ENCODE measurements at places on chromosomes 2 and 18.

DNA sequence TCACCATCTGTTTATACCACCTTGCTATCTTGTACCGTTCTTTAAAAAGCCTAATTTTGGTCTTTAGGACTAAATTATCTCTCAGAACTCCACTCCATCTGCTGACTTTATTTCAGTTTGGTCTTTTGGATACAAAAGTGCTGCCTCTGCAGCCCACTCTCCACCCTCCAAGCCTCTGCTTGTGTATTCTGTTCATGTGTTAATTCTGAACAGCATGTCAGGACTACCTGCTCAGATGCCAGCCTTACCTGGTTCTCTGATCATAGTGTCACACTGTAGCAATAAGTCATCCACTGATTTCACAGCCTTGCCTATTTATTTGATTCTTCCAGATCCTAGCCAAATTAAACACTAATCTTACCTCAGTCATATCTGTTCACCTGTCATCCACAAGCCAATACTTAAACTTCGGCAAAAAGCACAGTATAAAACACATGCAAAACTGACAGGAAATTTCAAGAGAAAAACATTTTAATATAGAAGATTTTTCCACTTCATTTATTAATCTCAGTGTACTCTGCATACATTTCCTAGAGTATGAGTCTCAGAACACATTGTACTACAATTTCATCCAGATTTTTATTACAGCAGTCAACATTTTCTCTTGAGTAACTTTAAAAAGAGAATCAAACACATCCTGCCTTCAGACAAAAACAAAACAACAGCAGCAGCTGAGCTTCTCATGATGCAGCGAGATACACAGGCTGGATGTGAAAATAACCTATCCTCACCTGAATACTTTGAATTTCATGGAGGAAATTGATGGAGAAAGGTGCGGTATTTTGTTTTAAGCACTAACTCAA, 64.9 kb downstream of the PPP1R1C start:
- no peak for DNase-seq

DNA sequence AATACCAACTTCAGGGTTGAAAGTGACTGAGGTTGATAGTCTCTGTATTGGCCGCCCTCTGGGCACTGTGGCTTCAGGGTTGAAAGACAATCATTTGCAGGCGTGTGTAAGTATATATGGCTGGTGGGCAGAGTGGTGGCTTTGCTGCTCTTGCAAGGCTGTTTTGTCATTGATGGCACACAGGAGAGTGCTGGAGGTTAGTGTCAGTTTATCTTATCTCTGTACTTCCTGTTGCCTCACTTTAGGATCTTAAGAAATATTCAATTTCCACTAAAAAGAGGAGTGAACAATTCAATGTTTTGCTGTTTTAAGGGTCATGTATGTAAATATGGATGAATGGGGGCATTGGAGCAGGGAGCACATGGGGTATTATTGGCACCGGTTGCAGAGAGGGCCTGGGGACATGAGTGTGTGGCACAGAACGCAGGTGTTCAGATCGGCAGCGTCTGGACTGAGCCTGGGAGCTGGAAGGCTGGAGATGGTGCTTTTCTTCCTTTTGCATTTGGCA, 51.5 kb downstream of the NCK2 start:
- no peak for DNase-seq

GRCh38 chr2:234996069-234996940, 44.5 kb downstream of the SH3BP4 start:
- no peak for DNase-seq

DNA sequence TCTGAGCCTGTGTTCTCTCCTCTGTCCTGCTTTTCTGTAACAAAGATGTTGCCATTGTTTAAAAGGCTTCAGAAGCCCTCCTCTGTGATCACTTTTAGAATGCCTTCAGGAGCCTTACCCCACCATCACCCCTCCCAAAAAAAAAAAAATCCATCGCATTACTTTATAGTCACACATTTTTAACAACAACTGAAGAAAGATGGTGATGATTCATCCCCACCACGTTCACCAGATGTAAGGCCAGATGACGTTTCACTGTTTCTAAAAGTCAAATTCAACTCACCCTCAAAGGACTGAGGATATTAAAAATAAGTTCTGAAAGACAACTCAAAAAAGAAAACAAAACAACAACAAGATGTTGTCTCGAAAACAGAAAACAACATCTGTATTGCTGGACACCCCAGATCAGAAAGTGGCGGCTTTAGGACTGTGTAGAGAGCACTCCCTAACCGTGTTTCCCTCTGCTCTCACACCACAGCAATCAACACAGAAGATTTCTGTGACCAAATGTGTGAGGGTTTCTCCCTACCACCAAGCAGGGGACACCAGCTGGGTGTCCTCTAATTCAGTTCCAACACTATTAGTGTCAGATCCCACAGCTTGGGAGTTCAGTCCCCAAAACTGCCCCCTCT, 61.9 kb upstream of the CREB1 start:
- no peak for DNase-seq

DNA sequence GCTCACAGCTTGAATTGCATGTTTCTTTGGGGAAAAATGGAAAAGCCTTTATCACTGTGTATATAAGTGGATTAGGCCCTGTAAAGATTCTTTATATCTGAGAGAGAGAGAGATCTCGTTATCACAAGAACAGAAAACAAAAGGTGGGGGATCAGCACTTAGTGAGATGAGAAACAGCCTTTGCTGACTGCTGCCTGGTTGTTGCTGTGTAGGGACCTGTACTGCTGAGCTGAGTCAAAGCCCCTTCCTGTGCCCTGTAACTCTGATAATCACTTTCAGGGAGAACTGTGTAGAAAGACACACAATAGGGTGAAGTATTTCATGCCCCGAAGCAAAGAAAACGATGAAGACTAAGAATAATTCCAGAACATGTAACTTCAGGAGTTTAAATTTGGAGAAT, 30.6 kb upstream of the FAM237A start:
- DNase-seq: no peak

DNA sequence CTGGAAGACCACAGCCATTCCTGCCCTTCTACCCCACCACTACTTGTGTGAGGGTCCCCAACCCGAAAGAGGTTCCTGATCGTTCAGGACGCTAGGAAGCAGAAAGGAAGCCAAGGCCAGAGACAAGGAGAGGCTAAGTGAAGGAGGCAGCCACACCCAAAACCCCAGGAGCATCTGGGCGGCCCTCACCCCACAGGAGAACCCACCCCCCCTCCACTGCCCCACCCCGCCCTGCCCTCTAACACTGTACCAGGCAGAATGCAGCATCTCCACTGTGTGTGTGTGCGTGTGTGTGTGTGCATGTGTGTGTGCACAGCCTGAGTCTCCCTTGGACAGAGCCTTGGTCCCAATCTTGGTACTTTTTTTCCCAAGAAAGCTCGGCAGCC, 207.5 kb upstream of the HAAO start:
- DNase-seq: no peak

- no peak for DNase-seq
Measured at GRCh38 chr2:10173258-10174005, 50.9 kb downstream of the RRM2 start.

GRCh38 chr2:5942204-5942603, 250.0 kb downstream of the SOX11 start:
- no peak for DNase-seq

DNA sequence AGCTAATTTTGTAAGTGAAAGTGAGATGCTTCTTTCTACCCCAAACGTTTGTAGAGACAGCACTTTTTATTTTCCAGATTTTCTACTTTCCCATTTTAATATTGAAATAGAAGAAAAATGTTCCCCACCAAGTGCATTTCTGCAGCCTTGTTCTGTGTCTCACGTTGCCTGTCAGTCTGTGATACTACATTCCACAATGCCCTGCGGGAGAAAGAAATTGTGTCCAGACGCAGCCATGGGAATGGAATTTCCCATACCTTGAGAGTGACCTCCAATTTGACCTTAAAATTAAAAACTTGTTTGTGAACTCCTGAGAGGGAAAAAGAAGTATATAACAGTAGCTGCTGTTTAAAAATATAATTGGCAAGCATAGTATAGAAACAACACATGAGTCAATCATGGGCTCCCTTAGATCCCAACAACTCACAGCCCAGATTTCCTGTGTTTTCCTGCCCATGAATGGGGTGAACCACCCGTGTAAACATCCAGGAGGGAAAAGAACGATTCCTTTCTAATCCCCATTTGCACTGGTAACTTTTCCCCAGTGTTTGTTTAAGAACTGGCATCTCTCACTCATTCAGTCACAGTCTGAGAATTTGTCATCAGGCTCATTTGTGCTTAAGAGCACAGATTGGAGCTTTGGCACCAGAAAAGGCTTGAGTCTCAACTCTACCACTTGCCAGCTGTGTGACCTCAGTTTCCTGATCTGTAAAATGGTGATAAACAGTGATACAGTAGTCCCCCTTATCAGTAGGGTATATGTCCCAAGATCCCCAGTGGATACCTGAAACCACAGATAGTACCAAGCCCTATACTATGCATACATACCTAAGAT, 166.1 kb upstream of the ZNF521 start:
- no peak for DNase-seq

- DNase-seq: no peak
Measured at GRCh38 chr2:197628043-197628500, 47.3 kb downstream of the RFTN2 start.

- DNase-seq: no peak
Measured at GRCh38 chr18:75065251-75066000, 143.5 kb downstream of the PTGR3 start.

DNA sequence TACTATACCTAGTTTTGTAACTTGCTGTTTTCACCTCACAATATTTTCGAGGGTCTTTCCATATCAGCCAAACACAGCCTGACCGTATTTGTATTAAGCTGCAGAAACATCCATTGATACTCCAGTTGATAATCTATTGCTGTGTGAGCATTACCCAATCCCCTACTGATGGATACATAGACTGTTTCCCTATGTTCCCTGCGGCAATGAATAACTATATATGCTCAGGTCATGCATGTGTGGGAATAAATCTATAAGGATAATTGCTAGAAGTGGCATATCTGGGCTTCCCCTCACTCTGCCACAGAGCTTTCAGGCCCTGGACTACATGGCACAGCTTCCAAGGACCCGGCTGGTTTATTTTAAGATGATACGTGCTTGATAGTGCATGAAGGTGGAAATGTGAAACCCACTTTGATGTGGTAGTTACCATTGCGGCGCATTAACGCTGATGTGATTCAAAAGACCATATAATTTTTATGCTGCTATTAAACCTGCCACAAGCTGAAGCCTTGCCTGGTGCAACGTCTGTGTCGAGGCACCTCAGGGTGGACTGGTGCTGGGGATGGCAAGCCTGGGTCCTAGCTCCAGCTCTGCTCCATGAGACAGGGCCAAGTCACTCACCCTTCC, 130.8 kb upstream of the MSH6 start:
- DNase-seq: no peak

DNA sequence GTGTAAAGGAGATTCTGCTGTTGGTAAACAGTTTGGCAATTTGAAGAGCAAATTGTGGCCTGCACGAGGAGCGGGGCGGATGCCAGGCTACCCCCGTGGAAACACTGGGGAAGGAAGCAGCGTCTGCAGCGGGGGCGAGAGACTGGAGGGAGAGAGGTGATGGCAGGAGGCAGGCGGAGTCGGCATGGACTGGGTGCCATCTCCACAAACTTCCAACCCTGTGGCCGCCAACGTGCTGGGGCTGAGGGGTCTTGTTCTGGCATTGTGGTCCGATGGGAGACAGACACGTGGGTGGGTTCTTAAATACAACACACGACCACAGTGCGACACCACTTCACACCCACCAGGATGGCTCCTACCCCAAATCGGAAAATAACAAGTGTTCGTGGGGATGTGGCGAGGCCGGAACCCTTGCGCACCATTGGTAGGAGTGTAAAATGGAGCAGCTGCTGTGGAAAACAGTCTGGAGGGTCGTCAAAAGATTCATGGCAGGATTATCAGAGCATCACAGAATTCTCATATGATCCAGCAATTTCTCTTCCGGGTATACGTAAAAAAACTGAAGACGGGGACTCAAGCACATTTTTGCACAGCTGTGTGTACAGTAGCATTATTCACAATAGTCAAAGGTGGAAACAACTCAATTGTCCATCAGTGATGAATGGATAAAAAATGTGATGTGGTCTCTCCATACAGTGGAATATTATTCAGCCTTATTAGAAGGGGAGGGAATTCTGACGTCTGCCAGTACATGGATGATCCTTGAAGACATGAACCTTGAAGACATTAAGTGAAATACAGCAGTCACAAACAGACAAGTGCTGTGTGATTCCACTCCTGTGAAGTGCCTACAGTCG, 82.4 kb upstream of the HPCAL1 start:
- DNase-seq: no peak

DNA sequence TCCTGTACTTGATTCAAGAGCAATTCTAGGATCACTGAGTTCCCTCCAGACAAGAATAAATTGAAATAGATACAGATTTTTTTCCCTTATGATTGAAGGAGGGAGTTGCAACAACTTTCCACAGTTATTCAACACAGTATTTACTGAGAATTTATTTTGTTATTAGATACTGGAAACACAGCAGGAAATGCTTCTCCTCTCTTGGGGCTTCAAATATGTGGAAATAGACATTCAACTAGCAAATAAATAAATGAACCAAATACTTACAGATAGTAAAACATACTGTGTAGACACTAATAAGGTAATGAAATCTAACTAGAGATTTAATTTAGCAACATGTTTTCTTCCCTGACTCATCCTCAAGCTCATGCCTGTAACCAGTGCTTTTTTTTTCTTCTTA, 169.2 kb downstream of the LNPK start:
- no peak for DNase-seq

GRCh38 chr2:105843476-105844374, 99.0 kb downstream of the NCK2 start:
- no peak for DNase-seq

GRCh38 chr2:150522269-150522668, 34.8 kb upstream of the RND3 start:
- no peak for DNase-seq

GRCh38 chr18:79760881-79761280, 36.9 kb upstream of the KCNG2 start:
- DNase-seq: no peak

DNA sequence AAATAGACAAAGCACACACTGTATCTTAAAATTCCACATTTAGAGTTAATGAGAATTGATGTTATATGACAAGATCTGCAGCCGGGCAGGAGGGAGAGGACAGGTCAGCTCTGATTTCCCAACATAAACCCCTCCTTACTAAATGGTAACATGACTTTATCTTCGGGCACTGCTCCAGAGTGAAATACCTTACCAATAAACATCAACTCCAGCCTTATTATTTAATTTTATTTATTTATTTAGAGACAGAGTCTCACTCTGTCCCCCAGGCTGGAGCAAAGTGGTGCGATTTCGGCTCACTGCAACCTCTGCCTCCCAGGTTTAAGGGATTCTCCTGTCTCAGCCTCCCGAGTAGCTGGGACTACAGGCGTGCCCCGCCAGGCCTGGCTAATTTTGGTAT, 1.7 kb downstream of the CYB5A start:
- no peak for DNase-seq

DNA sequence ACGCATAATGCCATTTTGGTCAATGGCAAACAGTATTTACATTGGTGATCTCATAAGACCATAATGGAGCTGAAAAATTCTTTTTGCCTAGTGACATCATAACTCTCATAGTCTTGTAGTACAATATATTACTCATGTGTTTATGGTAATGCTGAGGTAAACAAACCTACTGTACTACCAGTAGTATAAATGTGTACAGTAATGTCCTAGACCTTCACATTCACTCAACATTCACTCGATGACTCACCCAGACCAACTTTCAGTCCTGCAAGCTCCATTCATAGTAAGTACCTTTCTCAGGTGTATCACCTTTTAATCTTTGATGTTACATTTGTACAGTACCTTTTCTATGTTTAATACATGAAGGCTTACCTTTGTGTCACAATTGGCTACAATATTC, 558.2 kb upstream of the PIK3C3 start:
- DNase-seq: no peak

Measured in activated CD8-positive, alpha-beta memory T cell treated with anti-CD3 and anti-CD28 coated beads for 4 hours (primary cell).